ENCODE measurements at places on chromosomes 2 and 18.

DNA sequence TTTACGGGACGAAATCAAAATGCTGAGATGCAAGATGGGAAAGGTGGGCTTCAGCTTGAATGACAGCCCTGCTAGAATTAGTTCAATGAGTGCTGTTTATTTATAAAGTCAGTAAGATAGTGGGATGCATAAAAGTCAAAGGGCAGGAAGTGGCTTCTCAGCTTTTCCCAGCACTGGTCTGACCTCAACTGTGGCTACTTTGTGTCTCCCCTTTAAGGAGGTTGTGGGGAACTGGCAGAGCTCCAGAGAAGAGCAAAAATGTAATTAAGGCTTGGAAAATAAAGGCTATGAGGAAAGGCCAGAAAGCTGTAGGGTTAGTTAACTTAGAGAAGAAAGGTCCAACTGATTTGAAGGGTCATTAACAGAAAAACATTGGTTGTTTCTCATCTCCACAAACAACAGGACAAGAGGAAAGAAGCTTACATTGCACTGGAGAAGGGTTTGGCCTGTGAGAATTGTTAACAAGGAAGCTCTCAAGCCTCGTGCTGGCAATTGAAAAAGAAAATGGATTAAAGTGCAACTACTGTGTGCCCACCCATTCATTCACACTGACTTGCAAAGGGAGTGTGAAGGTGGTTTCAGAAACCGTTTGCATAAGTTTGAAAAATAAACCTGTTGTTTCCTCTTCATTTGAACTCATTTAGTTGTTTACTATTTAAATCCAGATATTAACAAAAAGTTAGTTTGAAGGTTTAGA, 68.8 kb upstream of the CD28 start:
- no peak for DNase-seq

- no peak for DNase-seq
Measured at GRCh38 chr2:129907256-129907998, 72.0 kb upstream of the RAB6C start.

- no peak for DNase-seq
Measured at GRCh38 chr2:148653437-148653836, 8.9 kb downstream of the EPC2 start.

GRCh38 chr18:37242826-37243560, 322.6 kb downstream of the CELF4 start:
- DNase-seq = no peak

DNA sequence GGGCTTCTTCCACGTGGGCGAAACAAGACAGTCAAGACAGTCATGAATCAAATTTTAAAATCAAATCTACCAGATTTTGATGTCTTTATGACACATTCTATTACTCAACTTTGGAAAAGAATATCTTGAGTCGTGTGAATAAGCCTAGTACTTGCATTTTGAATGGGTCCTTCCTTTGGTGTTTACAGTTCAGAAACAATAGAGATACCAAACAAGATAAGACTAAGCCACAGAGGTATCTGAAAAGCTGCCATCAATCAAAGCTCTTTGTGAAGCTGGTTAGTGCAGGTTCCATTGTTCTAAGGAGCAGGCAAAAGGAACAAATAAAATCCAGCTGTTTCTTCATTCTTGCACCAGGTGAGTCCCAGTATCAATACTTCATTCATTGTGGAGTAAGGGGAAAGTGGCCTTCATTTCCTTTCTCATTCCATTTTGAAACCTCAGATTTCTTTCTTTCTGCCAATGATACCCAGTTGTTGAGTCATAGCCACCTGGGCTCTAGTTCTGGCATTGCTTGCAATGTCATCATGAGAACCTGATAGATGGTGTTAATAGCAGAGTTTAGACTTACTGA, 151.7 kb upstream of the L3MBTL4 start:
- no peak for DNase-seq

DNA sequence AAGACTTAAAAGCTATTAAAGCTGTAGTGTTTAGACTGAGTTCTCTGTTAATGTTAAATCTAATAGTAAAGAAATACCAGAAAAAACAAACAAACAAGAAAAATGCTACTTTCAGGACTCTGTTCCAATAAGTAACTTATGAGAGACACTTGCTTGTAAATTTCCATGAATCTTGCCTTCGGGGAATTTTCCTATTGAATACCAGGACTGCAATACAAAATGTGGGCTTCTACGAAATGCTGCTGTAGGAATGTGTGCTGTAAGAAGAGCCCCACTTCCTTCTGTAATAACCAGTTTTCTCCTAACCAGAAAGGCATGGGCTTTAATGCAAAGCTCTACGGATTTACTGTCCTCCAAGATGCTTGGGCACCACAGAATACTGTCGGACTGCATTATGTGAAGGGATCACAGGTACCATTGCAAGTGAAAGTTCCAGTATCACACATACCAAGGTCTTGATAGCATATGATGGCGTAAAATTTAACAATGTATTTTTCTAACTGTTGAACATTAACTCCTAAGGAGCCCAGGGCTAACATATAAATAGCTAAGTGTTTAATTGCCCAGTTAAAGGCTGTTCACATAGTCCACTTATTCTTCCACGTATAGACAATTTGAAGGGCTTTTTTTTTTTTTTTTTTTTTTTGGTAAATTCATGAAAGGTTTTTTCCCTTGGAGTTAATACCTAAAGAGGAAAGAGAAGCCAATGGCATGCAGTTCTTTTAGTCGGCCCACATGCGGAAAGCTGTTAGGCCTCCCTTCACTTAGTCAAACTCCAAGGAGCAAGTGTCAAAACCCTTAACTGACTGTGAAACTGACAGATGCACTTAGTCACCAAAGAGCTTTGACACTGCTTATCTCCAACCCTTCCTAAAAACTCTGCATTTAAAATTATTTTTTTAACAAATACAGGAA, 564.0 kb upstream of the POU3F3 start:
- no peak for DNase-seq

DNA sequence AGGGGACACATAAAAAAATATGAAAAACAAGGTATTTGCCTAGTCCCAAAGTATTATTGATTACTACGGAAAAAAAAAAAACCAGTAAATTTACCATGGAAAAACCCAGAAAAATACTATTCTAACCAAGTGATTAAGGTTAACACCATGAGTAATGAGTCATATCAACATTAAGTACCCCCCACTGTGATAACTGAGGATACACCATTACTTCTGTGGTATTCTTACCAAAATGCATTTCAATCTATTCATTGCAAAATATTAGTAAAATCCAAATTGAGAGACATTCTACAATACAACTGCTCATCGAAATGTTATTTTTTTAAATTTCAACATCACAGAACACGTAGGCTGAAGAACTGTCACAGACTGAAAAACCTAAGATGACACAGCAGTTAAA, 669.8 kb downstream of the ZEB2 start:
- DNase-seq = no peak

DNA sequence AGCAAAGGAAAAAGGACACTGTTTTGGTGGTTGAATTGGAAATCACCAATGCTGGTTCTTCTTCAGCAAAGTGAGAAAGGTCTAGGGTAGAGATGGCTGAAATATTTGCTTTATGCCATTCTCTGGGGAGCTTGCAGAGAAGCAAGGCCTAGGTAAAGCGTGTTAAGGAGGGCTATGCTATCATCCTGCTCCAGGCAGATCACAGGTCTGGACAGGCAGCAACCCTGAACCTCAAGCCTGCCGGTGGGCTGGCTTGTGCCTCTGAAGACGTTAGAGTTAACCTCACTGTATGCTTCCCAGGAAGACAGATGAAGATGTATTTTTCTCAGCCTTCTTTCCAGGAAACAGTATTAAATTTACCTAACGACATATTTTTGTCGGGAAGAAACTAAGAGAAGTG, 138.5 kb upstream of the LYPD6 start:
- no peak for DNase-seq

DNA sequence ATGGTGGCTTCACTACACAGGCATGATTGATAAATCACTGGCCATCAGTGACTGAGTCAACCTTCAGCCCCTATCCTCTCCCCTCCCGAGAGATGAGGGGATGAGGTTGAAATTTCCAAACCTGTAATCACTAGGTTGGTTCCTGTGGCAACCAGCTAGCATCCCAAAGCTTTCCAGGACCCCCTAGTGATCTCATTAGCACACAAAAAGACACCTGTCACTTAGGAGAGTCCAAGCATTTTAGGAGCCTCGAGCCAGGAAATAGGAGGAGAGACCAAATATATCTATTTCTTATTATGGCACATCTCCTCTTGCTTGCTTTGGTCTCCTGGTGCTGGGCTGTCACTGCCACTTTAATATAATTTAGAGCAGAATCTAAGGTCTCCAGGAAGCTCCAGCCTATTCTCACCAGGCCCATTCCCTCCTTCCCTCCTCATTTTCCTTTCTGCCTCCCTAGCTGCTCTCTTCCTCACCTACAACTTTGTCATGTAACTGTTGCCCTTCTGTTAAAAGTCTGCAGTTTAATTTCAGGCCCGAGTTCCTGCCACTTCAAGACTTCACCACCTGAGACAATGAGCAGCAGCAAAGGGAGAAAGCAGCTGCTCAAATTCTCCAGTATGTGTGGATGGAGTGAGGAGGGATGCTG, 33.2 kb upstream of the NAB1 start:
- no peak for DNase-seq

DNA sequence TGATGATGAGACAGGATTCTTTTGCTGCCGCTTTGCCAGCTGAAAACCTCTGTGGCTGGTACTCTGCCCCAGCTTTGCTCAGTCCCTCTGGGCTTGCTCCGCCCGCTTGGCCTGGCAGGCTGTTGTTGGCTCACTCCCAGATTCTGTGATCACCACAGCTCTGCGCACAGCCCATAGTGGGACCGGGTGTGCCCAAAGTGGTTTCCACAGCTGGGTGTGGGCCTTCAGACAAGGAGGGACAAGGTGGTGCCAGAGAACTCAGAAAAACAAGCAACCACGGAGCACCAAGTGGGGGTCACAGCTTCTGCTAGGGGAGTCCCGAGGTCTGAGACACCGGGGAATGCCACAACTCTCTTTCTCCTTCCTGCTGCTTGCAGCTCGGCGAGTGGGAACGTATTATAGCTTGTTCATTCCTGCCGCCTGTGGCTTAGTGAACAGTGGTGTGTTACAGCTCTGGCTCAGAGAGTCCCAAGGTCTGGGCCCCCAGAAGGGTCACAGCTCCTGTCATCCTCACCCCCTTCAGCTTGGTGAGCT, 9.2 kb upstream of the KYNU start:
- DNase-seq = no peak

GRCh38 chr2:57881998-57882888, 164.4 kb upstream of the VRK2 start:
- no peak for DNase-seq

- peak; percentile 43 for DNase-seq
Measured at GRCh38 chr2:43158259-43158880, 68.0 kb downstream of the ZFP36L2 start.

DNA sequence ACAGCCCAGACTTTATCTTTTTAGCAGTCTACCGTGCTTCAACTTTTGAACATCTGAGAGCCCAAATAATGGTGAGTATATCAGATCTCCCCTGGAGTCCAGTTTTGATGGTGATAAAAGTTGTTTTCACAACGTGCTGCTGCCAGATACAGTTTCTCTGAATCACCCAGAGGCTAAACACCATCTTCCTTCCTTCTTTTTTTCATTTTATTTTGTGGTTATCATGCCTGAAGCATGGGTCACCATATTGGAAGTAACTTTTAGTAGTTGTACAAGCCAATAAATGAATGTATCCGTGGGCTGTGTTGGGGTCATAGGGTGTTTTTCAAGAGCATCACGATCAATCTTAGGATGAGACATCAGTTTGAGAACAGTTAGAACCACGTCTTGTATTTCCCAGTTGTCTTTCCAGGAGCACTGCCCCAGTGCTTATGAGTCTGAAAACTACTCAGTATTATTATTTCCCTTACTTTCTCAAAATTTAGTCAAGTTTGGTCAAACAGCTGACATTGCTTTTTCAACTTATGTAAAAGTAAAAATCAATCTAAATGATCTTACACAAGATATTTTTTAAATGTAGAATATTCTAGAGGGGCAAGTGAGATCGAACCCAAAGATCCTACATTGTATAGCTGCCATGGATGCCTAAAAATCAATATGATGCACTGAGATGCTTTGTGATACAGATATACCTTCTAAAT, 311.4 kb downstream of the CTNNA2 start:
- DNase-seq = no peak

GRCh38 chr2:238320648-238321281, 447 bp downstream of the TRAF3IP1 start:
- peak; percentile 3 for DNase-seq

- DNase-seq = no peak
Measured at GRCh38 chr2:122543815-122544214, 788.4 kb downstream of the TSN start.

DNA sequence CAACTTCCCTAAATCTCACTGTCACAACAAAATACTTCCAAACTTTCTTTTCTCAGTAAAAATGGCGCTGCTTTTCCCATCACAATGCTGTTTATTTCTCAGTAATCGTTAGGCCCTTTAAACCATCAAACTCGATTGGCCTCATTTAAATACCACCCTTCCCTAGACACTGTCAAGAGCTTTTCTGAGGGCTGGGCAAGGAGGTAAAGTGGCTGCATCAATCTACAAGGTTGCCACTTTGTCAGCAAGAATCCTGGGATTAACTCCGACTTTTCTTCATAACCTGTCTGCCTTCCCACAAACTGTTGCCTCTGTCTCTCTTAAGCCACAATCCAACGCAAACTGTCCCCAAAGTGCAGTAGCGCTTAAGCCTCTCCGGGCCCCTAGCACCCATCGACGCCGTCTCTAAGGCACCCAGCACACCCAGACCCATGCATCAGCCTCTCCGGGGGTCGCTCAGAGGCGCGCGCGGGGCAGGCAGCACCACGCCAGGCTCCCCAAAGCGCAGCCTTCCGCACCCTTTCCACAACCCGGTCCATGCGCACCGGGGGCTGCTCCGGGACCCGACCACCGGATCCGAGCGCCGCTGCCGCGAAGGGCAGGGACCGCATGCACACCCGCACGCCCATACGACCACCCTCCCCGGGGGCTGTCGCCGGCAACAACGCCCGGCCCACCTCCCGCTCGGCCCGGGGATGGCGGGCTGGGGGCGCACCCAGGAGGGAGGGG, 683 bp downstream of the MBOAT2 start:
- DNase-seq = no peak

- DNase-seq = no peak
Measured at GRCh38 chr2:42971947-42972736, 179.8 kb upstream of the HAAO start.

GRCh38 chr2:149587220-149587949, at the start of gene MMADHC:
Gene MMADHC, minus strand, starts transcription at chr2:149587775. Its CDS starts 678 bp downstream, at chr2:149587097.
- DNase-seq = peak; percentile 88

DNA sequence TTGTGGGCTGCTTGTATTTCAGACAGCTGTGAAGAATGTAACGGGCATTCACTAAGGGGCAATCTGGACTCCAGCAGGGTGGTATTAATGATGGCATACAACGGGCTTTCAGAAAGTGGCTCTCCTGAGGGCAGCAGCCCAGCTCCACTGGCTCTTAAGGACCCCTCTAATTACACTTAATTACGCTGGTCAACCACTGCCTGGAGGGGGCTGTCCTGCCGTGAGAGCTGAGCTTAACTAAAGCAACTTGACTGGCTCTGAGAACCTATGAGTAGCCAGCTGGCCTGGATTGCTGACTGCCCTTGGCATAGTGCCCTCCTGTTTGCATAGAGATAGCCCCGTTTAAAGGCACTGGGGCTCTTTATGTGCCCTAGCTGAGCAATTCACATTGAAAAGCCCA, 3.8 kb downstream of the LIPG start:
- no peak for DNase-seq
